Stimulated activated CD8-positive, alpha-beta memory T cell treated with anti-CD3 and anti-CD28 coated beads, Interleukin-7, amount 100 ng/mL, for 24 hours (primary cell): ENCODE measurements at places on chromosomes 1 and 21.

- DNase-seq, result no peak
Measured at GRCh38 chr1:91505086-91505485, 4.4 kb downstream of the CDC7 start.

- DNase-seq, result no peak
Measured at GRCh38 chr1:246162560-246162959, 344.5 kb downstream of the SMYD3 start.

DNA sequence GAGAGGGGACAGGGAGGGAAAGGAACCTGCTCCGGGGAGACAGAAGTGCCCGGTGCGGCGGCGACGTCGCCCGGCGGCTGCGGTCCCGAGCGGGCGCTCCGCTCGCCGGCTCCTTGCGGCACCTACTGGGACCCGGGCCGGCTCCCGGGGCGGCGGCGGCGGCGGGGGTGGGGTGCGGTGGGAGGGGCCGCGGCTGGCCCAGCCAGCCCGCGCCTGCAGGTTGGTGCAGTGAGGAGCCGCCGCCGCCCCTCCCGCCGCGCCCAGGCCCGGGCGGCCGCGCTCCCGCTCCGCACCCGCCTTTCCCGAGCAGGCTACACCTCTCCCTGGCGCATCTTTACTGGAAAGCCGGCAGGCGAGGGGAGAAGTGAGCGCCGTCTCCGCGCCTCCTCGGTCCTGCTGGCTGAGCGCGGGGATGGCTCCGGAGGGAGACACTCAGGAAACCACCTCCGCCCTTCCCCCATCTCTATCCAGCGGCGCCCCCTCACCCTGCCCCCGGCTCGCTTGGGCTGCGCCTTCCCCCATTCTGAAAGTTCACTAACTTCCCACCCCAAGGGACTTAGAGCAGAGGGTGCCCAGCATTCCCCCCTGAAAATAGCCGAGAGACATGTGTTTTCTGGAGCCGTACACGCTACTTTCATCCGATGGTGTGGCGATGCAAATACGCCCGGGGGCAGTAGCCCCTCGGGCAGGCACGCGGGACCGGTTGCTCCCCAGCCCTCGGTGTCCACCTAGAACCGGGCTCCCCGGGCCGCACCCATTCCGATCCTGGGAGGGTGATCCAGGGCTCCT lies at the start of gene PLD5:
Gene PLD5 (minus strand): TSS at position 127 of the 789 bp plus-strand sequence.
- DNase-seq, result no peak

DNA sequence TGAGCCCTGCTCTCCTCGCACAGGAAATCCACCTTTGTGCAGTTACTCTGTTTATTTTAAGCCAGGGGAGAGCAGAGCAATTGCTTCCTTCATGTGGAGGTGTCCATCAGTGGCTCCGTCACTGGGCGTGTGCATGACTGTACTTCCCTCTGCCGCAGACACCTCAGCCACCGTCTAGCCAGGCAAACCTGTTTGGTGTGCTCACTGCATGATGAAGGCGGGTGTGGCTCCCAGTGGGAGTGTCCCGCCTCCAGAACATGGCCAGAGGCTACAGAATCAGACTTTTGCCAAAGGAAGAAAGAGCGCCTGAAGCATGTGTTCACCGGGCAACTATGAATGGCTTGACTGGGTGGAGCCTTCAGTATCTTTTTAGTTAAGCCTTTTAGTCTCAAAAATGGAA lies 26.1 kb upstream of the LAMC2 start:
- DNase-seq, result no peak

- no peak for DNase-seq
Measured at GRCh38 chr1:154962156-154962749, 671 bp upstream of the PYGO2 start.
